CD4-positive, alpha-beta T cell treated with Interferon alpha-2 for 1 hour (primary cell): ENCODE measurements at places on chromosomes 3 and 15.

DNA sequence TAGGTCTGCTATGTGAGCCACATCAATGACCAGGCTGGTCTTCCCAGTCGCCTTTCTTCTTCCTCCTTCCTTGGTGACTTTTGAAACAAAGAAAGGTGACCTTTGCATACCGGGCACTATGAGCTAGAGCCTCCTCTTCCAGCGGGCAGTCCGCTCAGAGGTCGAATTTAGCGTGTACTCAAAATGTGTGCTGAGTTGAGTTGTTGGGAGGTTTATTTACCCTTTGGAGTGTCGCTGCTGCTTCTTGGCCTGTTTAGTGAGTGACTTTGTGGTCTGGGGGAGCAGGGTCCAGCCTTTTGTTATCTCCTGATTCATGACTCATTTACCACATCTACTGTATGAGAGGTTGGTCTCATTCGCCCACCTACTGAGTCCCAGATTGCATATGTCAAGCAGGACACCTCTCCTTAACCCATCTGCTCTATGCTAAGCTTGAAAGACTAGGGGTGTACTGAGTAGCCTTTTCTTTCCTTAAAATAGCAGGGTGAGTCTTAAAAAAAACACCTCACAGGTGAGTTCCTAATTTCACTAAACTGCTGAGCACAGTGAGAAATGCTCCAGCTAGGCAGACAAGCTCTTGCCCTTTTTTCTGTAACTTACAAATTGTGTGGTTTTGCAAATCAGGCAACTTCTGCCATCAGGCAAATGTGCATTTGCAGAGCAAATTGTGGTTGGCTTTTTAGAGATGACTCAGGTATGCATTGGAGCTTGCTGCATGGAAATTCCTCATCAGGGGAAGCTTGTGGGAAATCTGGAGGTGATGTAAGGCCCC is 3.2 kb upstream of the SIAH2 start:
- no peak for DNase-seq

GRCh38 chr3:59284926-59285325 is 235.1 kb upstream of the CFAP20DC start:
- no peak for DNase-seq

- DNase-seq = no peak
These were observed 28.6 kb downstream of the IL5RA start for GRCh38 chr3:3081381-3082233.

DNA sequence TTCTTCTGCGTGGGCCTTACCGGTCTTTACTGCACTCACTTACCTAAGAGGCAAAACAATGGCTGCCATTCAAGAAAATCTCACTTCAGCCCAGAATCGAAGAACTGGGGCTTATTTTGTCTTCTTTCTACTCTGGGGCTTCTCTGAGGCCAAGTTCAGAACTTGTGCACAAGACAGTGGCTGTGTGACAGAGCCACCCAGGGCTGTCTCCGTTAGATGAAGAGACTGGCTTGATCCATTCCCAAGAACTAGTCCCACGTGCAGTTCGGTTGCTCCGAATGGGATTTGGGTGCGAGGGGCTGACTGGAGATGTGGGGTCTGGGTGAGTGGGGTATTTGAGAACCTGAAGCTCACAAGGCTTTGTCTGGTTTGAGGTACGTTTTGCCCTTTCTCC is 795 bp upstream of the TCF12 start:
- DNase-seq = peak; percentile 29

DNA sequence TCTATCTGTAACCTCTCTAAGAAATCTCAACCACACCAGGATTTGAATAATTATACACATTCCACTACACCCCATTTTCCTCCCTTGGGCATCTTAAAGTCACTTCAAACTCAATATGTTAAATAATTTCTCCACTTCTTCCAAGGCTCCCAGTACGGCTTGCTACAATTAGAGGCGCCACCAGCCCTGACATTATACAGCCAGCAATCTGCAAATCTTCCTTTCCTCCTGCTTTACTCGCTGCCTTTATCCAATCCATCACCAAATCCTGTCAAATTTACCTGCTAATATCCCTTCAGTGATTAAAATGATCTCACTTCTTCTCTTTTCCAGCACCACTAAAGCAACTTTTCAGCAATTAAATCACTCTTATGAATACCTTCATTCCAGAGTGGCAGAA is 13.9 kb downstream of the WWTR1 start:
- DNase-seq = no peak

DNA sequence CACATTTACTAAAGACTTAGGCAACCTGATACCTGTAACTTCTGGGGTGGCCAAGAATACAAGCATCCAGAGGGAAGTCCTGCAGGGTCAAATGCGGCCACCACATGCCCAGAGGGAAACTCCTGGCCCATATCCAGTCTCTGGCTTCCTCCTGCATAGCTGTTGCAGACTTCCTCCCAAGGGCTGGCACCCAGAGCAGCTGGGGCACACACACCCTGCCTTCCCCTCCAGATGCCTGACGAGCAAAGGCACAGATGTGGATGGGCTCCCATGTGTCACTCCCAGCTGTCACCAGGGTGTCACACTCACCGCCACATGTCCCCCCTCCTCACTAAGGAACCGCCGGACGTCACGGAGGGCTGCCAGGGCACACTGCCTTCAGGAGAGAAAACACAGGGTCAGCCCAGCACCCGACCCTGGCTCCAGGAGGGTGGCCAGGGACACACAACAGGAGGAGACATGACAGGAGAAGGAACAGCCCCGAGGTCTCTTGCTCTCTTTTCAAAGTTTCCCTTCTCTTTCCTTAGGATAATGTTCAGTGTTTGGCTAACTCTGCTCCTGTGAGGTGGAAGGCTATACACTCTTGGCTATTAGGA is 13.2 kb downstream of the PFKFB4 start:
- no peak for DNase-seq

DNA sequence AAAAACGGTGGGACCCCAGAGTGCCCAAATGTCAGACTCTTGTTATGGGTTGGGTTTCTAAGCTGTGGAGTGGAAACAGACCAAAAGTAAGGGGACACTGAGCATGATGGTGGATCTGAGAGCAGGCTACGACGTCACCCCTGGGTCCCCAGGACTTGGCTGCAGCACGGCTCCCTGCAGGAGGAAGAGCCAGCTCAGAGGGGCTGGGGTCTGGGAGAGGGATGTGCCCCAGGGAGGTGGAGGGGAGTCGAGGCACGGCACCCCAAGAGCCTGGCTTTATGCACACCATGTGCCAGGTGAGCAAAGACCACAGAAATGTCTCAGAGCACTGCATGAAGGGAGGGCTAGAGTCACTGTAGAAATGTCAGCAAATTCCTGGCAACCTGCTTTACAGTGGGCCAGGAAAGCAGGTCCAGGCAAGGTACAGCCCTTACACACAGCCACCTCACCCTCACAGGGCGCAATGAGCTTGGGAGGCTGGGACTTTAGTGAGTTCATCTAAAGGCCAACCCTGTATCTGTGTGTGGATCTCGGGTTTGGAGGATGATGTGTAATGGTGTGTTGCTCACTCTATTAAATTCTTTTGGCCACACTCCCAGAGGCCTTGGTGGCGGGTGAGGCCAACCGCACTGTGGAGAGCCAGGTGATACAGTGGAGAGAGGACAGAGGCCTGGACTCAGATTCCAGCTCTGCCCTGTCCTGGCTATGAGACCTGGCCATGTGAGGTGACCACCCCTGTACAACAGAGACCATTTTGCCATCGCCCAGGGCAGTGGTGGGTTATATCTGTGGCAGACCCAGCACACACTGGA is 14.1 kb downstream of the CTSH start:
- no peak for DNase-seq

GRCh38 chr3:52281981-52282801 is 3.7 kb upstream of the WDR82 start:
- peak; percentile 71 for DNase-seq

- no peak for DNase-seq
These were observed 111.9 kb downstream of the ETFA start for GRCh38 chr15:76199106-76200082.

DNA sequence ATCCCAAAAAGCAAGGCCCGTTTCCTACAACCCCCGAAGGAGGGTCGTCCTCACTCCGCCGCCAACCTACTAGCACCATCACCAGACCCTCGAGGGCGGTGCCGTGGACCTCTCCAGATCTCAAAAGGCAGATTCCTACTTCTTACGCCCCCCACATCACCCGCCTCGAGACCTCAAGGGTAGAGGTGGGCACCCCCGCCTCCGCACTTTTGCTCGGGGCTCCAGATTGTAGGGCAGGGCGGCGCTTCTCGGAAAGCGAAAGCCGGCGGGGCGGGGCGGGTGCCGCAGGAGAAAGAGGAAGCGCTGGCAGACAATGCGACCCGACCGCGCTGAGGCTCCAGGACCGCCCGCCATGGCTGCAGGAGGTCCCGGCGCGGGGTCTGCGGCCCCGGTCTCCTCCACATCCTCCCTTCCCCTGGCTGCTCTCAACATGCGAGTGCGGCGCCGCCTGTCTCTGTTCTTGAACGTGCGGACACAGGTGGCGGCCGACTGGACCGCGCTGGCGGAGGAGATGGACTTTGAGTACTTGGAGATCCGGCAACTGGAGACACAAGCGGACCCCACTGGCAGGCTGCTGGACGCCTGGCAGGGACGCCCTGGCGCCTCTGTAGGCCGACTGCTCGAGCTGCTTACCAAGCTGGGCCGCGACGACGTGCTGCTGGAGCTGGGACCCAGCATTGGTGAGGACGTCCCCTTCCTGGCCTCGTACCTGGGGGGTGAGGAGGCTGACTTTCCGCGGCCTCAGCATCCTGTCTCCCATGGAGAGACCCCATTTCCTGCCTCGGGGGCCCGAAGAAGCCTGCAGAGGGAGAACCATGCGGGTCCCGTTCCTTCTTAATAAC is at the start of gene MYD88:
TSS of gene MYD88 (plus strand) at position 313 of the 842 bp plus-strand sequence. CDS start at position 353, 40 bp downstream.
- peak; percentile 91 for DNase-seq

DNA sequence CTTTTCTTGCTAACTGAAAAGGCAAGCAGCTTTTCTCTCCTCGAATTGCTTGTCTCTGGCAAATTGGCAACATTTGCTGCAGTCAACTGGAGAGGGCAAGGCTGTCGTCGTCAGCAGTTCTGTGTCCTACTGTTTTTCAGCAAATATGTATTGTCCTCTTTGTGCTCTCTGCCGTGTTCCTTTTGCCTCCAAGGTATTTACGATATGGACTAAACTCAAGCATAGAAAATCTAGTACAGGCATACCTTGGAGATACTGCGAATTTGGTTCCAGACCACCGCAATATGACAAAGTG is 558 bp upstream of the SLC30A4 start:
- DNase-seq = no peak

- DNase-seq = no peak
These were observed 163.2 kb downstream of the SYNPR start for GRCh38 chr3:63441262-63441661.

- no peak for DNase-seq
These were observed 251.5 kb downstream of the GABRG3 start for GRCh38 chr15:27222479-27222878.

GRCh38 chr15:70505411-70505919 is 257.9 kb downstream of the UACA start:
- DNase-seq = peak; percentile 32

GRCh38 chr3:184608209-184608608 is 46.6 kb downstream of the EPHB3 start:
- peak; percentile 46 for DNase-seq

- peak; percentile 6 for DNase-seq
These were observed 48.3 kb downstream of the PRTG start for GRCh38 chr15:55694652-55695150.

DNA sequence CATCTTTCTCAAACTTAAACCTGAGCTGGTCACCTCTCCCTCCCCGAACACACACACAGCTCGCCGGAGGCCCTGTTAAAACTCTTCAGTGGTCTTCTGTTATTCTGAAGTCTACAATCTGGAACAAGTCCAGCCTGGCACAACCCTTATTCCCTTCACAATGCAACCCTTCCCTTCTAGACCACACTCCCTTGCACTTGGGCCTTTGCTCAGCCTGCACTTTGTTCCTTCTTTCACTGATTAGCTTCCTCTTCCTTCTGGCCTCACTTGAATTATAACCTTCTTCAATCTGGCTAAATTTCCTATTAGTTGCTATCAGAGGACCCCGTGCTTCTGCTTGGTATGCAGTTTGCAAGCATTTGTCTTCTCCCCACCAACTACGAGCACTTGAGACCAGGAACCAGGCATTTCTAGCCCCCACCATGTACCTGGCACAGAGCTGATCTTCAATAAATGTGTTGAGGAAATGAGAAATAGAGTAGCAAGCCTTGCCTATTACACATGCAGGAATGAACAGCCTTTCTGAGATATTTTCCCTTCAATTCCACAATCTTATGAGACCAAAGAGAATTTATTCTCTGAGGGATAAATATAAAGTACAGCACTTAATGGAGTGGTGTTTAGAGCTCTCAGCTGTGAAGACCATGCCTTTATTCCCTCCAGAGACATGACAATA is 663.1 kb upstream of the ADAMTS9 start:
- DNase-seq = no peak

- DNase-seq = no peak
These were observed 1.1 kb downstream of the CCDC39 start for GRCh38 chr3:180678231-180678630.

GRCh38 chr15:53834214-53834613 is 74.8 kb upstream of the WDR72 start:
- no peak for DNase-seq

- no peak for DNase-seq
These were observed 160.1 kb downstream of the NEK10 start for GRCh38 chr3:27208961-27209616.

GRCh38 chr3:57961828-57962447 is 46.3 kb upstream of the FLNB start:
- peak; percentile 14 for DNase-seq

GRCh38 chr3:129587566-129588210 is 18.8 kb downstream of the PLXND1 start:
- no peak for DNase-seq

DNA sequence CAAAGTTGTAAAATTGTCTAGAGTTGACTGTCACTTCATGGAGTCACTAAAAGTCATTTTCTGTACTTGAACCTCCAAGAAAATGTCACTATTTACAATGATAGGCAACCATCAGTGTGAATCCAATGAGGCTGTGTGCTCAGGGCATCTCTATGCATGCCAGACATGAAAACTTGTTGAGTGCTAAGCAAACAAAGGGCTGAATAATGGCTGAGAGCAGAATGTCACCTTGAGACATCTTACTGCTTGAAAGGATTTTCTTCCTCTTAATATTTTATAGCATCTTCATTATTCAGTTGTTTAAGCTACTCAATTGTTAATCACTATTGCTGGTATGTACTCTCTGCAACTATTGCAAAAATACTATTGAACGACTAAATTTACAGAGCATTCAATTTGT is 184.7 kb downstream of the PLCH1 start:
- DNase-seq = no peak

DNA sequence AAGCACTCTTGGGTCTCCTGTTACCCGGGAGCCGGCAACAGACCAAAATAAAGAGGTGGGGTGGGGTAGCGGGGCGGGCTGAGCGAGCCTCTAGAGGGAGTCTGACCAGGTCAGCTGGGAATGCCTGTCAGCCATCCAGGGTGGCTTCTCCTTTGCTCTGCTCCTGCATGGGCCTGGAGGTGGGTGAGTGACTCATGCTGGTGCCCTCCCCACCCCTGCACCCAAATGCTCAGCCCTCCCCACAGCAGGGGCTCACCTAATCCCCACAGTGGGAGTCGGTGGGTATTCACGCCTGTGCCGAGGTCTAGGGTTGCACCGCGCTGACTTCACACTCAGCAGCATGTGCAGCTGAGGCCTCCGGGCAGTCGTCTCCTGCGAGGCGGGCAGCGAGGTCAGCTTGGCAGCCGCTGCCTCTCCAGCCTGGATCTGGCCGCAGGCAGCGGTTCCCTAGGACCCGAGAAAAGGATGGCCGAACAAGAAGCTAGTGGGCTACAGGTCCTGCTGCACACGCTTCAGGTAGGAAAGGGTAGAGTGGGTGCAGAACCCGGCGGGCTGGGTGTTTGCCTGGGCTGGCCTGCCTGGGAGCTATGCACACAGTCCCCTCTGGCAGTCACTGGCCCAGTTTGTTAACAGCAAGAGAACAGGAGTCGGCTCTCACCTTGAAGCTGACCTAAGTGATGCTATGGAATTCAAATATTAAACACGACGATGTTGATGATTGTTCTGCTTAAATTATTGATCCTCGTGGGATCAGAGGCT is at the start of gene AGBL1:
TSS of gene AGBL1 (plus strand) at position 364 of the 759 bp plus-strand sequence.
- DNase-seq = no peak
